ENCODE measurements at places on chromosomes 5 and 9.

DNA sequence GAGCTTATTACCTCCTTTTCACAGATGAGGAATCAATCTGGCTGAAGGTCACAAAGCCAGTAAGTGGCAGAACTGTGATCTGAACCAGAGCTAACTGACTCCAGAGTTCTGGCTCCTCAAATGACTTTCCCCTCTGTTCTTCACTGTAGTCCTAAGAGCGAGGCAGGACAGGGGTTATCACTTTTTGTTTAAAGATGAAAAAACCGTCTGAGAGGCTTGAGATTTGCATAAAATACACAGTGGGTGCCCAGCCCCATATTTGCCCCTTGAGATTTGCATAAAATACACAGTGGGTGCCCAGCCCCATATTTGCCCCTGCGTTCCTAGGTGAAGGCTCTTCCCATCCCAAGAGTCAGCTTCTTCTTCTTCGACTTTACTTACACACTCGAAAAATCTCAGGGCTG lies 667 bp downstream of the FBXO10 start:
- DNase-seq = no peak

DNA sequence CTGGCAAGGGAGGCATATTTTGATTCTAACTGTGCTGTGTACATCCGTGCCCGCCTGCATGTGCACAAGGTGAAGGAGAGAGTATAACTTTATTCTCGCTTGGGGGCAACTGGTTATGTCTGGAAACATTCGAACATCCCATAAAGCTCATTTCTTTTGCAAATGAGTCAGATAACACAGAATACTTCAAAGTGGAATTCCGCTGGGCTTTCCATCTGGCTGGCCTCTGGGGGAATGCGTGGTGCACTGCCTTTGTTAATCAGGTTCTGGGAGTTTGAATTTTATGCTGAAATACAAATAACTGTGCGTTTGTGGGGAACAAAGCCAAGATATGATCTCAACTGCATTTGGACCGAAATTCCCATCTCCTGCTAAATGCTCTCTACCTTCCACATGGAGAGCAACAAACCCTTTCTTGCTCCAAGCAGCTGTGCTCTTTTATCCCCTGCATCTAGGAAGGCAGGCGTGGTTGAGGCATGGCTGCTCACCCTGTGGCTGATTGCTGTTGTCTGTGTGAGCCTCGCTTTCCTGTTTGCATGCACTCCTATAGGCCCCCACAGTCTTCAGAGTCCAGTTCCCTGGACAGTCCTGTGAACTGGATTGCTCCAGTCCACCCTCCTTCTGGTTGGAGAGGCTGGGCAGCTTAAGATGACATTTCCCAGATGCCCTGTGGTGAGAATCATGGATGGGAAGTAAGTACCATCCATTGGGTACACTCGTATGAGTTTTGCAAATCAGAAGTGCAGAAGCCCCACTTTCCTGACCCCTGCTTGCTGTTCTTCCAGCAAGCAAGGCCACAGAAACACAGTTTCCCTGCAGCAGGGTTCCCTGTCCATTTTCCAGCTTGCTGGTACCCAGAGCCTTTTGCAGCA lies 82.9 kb upstream of the ALDH1B1 start:
- no peak for DNase-seq

- DNase-seq = no peak
These were observed 37.4 kb downstream of the GLT6D1 start for GRCh38 chr9:135601988-135602387.

DNA sequence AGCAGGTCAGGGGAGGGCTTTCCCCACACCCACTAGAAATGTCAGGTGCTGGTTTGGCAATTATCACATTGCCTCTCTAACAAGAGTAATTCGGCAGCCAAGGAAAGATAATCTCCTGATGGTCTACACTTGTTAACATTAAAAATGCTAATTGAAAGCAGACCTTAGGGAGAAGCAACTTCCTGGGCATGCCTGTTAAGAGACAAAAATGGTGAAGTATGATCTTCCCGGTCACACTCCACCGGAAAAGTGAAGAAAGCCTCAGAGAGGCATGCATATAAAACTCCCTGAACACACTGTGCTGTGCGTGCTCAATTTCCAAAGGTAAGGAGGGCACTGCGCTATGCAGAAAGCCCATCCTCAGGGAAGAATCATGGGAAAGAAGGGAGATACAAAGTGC lies 244.3 kb downstream of the FAM170A start:
- DNase-seq = no peak

DNA sequence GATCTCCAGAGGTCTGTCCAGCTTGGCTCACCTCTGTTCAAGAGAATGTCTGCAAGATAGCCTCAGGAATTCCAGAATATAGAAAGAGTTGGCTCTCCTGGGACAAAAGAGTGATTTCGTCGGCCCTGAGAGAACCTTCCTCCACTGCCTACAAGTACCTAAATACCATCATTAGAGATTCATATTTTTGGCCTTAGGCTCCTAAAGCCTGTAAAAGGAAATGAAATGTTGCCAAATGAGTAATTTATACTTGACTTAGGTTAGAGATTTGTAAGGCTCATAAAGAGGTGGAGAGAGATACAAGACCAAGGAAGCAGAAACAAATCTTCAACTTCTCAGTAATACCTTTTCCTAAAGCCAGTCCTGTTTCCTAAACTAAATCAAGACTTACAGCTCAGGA lies 146.2 kb downstream of the CCDC192 start:
- DNase-seq = no peak

GRCh38 chr9:99436616-99437015 lies 214.5 kb downstream of the SEC61B start:
- DNase-seq = no peak

GRCh38 chr9:134966697-134967546 lies 49.2 kb upstream of the FCN1 start:
- DNase-seq = no peak

- peak; percentile 42 for DNase-seq
These were observed at the start of gene DOCK2 for GRCh38 chr5:169637085-169637548. TSS of gene DOCK2 (plus strand) at chr5:169637275. CDS start at chr5:169637327, 52 bp downstream.

DNA sequence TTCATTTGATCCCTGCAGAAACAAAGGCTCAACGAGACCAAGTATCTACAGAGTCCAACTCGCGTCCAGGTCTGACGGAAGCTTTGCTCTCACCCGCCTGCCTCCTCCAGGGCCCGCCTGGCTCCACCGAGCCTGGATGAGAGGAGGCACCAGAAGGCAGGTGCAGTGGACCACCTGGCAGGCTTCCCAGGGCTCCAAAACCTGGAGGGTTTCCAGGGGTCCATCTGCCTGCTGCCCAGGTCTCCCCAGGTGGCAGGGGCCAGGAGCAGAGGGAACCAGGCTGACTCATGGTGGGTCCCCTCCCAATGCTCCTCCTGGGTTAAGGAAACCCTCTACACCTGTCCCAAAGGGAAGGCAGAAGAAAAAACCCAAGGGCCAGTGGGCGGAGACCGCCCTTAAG lies 59.5 kb downstream of the VAV2 start:
- no peak for DNase-seq

DNA sequence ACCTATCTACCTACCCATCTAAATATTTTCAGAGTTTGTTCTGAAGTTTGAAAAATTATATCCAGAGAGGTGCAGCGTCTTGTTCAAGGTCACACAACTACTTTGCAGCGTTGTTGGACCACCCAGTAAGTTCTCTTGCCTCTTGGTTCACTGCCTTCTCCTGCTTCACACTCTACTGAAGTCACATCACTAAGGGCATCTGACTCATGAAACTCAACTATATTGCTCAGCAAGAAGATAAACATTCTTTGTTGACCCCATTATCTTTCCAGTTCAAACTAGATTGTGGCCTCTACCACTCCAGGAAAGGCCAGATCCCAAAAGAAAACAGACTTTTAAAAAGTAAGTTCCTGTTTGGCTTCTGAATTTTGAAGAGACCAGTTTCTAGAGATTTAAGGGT lies 326.9 kb downstream of the SLIT3 start:
- no peak for DNase-seq

- no peak for DNase-seq
These were observed 33.0 kb downstream of the IRF1 start for GRCh38 chr5:132457371-132458225.

DNA sequence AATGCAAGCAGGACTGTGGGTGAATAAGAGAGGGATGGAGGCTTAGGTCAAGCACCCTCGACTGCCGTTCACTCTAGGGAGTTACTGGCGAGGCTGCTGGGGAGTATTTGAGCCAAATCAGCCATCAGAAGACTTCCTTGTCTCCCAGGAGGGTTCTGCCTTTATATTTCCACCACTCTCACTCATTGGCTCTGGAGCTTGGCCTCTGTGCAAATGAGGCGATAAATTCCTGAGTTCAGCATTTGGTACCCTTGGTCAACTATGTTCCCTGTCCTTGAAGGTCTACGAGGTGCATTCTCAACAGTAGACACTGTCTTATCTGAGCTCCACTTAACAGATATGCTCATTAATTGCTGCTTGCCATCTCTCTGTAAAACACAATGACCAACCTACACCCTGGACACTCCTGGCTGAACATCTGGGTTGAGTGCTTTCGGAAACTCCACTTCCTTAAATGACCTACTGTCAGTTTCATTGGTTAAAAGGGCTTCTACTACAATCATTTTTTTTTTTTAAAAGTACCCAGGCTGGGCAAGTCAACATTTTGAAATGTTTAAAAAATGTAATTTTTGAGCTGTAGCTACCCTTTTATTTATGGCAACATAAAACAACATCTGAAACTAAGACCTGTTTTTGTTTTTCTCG lies 153.2 kb downstream of the NTRK2 start:
- DNase-seq = no peak

GRCh38 chr9:91949392-91949945 lies 559 bp downstream of the ROR2 start:
- no peak for DNase-seq

GRCh38 chr5:131973089-131973712 lies 27.7 kb upstream of the MEIKIN start:
- no peak for DNase-seq

DNA sequence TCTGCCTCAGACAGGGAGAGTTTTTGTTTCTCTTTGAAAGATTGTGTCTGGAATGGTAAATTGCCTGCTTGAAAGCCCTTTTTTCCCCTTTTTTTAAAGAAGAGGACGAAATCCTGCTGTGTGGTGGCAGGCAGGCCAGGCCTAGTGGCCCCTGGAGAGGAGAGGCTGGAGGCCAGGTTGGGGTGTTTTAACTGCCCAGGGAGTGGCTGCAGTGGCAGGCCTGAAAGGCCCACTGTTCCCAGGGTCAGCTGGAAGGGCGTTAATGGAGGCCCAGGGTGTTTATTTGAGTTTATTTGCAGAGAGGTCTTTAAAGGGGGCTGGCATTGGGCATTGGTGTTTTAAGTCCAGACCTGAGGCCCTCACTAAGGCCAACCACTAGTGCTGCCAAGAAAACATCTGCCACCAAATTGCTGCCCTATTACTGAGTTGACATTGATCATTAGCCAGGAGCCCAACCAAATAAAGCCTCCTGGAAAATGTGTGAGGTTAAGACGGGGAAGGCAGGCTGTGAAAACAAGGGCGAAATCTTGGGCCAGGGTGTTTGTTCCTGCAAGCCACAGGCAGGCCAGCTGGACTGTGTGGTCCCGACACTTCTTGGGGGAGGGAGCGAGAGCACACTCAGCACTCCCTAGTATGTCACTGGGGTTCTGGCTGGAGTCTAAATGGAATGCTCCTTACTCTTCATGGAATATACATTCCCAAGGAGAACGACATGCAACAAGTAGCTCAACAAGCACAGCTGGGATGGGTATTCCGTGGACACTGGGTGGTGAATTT lies 5.0 kb downstream of the JADE2 start:
- DNase-seq = no peak

DNA sequence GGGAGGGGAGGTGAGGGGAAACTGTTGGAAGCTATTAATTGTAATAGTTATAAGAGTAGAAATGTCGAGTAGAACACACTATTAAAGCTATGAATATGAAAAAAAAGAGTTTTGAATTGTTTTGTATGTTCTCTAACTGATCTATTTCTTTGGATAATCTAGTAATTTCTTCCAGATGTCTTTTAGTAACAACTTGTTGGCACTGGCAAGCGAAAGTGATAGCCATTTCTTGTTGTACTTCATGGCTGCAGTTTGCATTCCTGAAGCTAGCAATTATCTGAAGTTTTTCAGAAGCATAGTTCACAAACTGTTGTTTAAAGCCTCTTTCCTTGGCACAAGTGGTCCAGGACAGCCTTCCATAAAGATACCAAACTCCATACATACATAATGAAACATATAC lies 49.4 kb upstream of the SPATA31C2 start:
- DNase-seq = no peak

DNA sequence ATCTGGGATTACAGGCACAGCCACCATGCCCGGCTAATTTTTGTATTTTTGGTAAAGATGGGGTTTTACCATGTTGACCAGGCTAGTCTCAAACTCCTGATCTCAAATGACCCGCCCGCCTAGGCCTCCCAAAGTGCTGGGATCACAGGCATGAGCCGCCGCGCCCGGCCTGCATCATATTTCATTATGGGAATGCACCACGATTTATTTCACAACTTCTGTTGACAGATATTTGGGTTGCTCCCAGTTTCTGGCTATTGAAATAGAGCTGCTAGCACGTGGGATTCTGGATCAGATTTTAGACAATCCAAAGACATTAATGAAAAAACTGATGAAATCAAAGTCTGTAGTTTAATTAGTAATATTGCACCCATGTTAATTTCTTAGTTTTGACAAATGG lies 48.4 kb upstream of the FUBP3 start:
- no peak for DNase-seq

DNA sequence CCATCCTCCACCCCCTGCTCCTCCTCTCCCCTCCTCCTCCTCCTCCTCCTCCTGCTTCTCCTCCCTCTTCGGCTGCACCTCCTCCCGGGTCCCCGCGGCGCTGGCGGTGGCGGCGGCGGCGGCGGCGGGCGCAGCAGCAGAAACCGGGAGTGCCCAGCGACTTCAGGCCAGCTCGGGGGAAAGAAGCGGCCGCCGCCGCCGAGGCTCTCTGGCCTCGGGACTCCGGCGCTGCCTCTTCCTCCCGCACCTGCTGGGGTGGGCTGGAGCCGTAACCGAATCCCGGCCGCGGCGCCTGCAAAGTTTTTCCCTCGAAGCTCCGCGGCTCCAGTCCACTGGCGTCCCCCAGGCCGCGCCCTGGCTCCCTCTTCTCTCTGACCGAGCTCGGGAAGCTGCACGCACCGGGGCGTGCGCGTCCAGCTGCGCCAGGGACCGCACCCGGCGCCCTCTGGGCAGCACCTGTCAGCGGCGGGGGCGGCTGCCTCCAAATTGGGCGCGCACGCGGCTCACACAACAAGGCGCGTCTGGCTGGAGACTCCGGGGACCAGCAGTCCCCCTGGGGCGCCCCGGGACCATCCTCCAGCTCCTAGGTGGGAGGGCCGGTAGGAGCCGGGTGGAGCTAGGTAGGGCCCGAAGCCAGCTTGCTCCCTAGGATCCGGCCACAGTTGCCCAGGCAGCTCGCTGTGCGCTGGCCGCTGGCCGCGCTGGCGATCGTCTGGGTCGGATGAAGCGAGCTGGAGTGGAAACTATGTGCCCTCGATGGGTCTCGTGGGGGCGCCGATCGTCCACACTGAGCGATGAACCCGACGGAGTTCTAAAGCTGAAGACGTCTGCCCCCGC lies at the start of gene MCTP1:
TSS of gene MCTP1 (minus strand) at position 523 of the 837 bp plus-strand sequence.
- DNase-seq = no peak

GRCh38 chr9:35669331-35670145 lies 4.2 kb upstream of the CA9 start:
- DNase-seq = no peak

Measured in CMK (cell line).